RKO (cell line): ENCODE measurements at places on chromosomes 11 and 22.

- DNase-seq: no peak
These were observed 34.9 kb downstream of the PRDM11 start for GRCh38 chr11:45181193-45181888.

DNA sequence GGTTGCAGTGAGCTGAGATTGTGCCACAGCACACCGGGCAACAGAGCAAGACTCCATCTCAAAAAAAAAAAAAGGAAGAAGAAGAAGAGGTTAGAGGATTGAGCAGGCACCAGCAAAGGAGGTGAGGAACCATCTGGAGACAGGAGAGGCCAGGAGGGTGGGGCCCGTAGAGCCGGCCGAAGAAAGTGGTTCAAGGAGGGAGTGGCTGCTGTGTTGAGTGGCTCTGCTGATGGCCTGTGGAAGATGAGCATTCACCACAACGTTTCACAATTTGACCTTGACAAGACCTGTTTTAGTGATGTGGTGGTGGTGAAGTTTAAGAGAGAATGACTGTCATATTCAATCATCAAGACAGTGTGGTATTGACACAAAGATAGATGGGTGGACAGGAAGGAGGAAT, 6.8 kb upstream of the CTSD start:
- DNase-seq: no peak

DNA sequence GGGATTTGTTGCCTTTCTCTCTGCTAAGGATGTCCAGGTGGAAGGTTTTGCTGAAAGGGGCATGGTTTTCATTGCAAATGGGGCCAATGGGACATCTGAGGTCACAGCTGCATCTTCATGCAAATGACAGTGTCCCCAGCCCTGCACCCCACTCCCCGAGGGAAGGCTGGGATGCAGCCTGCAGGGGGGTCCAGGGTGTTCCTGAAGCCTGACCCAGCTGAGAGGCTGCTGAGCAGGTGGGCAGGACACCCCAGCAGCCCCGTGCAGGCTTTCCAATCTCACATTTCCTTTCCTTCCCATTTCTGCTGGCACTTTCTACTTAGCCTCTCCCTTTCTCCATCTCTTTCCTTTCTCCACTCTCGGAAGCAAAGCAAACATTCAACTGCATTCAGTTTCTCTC, 78.3 kb downstream of the SCN3B start:
- no peak for DNase-seq

GRCh38 chr22:22342697-22343580, 98.4 kb downstream of the VPREB1 start:
- DNase-seq: no peak

DNA sequence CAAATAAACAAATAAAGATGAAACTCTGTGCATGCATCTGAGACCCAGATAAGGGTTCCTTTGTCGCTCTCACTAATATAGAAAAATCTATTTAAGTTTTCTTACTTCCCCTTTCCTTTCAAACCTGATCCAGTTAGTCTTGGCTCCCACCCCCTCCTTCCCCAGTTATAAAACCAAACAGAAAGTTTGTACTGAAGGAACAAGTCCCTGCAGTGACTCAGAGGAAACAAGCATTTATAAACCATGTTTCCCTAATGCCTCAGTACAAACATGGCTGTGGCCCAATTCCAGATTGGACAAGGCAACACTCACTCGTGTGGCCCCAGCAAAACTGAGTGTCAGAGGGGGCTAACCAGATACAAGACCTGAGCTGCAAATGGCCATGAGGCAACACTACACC, 65.5 kb upstream of the ARHGAP20 start:
- DNase-seq: no peak

DNA sequence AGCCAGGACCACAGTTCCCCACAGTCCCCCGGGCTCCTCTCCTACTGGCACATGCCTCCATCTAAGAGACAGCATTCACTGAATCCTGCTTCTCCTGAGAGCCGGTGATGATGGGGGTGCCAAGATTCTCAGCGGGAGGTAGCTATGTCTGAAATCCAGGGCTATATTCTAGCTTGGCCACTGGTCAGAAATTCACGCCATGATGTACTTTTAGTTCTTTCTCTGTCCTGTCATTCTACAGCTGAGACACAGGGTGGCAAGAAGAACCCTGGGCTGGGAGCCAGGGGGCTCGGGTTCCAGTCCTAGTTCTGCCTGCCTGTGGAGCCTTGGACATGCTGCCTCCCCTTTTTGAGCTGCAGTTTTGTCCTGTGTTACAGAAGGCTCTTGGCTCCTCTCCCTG, 59.2 kb upstream of the PHOX2A start:
- DNase-seq: no peak

- no peak for DNase-seq
These were observed 39.0 kb downstream of the GLB1L2 start for GRCh38 chr11:134370526-134371435.

GRCh38 chr11:44873537-44873936, 77.1 kb downstream of the TP53I11 start:
- no peak for DNase-seq

DNA sequence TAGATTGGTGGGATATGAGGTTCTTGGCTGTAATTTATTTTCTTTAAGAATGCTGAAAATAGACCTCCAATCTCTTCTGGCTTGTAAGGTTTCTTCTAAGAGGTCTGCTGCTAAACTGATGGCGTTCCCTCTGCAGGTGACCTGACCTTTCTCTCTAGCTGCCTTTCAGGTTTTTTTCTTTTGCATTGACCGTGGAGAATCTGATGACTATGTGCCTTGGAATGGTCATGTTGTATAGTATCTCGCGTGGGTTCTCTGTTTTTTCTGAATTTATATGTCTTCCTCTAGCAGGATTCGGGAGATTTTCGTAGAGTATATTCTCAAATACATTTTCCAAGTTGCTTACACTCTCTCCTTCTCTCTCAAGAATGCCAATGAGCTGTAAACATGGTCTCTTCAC, 122.2 kb downstream of the DDX10 start:
- no peak for DNase-seq

DNA sequence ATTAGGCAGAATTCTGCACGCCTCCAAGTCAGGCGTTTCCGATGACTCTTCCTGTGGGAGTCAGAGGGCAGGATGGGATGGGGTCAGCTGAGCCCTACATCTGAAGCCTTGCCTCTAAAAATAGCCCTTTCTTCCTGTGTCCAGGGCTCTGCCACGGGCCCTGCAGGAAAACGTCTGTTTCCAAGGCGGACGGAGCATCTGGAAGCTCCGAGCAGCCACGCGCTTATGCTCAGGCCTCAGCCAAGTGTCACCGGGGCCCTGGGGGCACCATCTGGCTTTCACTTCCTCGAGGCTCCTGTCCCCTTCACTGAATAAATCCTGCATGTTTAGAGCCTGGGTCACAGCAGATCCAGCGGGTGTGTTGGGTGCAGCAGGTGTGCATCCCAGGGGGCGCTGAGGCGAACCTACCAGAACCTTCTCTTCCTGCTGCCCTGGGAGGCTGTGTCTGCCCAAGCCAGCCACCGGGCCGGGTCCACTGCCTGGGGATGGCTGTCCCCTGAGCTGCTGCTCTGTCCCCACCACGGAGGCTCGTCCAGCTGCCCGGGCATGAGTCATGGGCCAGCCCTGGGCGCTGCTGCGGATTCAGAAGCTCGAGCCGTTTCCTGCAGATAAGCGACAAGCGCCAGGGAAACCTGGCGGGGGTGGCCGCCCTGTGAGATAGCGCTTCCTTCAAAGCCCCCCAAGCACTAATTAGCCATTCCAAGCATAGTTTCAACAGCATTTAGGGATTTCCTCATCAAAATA, 32.0 kb upstream of the LINC01488 start:
- DNase-seq: no peak

GRCh38 chr11:134691295-134691873, 279.3 kb upstream of the B3GAT1 start:
- DNase-seq: no peak

- no peak for DNase-seq
These were observed 342.3 kb upstream of the CCDC179 start for GRCh38 chr11:23202611-23203010.

- DNase-seq: no peak
These were observed 11.0 kb upstream of the SCARF2 start for GRCh38 chr22:20448630-20449029.

GRCh38 chr11:116373104-116373944, 399.5 kb downstream of the BUD13 start:
- DNase-seq: no peak

GRCh38 chr11:69536406-69536805, 54.9 kb downstream of the LINC01488 start:
- no peak for DNase-seq

DNA sequence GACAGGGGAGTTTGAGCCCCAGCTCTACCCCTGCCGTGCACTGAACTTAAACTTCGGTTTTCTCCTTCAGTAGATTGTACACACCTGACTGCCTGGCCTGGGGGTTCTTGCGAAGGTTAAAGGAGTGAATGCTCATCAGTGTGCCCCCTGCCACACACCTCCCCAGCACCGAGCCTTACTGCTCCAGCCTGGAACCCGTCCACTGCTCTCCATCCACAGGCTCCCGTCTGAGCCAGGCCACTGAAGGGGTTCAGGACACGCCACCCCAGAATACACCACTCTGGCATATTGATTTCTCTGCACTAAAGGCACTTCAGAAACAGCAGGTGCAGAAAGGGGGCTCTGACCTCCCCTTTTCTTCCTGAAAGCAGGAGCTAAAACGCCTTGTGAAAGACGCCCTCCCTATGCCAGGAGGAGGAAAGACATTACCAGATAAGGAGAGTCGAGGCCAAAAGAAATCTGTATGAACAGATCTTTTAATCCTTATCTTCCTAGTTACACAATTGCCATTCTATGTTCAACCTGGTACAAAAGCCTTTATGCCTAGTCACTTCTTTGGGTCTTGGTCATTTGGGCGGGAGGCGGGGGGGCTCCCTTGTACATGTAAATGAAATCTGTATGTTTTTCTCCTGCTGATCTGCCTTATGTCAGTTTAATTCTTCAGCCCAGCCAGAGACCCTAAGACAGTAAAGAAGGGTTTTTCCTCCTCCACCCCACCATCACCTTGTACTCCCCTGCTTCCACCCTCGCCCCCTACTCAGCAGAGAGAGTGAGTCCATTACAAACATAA, 1.9 kb upstream of the SSTR3 start:
- DNase-seq: no peak
